ENCODE measurements at places on chromosomes 7 and 10.

DNA sequence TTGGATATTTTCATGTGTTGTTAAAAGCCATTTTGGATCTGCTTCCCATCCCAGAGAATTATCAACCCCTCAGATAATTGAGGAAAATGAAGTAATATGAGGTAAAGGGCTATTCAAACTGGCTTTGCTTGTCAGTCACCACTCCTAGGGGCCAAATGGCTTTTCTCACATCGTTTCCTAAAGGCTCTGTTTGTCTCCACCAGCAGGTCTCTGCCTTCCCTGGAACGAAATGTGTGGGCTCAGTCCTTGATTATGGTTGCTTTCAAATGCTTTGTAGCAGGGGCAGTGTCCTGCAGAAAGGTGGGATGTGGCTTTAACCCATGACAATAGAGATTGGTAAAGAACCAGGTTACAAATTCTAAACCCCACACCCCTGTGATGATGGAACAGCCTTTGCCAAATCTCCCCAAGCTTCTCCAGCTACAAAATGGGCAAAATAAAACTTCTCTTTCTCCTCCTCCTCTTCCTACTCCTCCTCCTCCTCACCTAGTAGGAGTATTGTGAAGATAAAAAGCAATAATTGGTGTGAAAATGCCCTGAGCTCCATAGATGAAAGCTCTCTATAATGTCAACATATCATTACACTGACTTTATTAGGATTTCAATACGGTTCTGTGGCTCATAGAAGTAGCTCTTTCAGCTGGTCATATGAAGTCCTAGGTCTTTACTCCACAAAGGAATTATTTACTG lies 127.6 kb downstream of the CHN2 start:
- no peak for DNase-seq

DNA sequence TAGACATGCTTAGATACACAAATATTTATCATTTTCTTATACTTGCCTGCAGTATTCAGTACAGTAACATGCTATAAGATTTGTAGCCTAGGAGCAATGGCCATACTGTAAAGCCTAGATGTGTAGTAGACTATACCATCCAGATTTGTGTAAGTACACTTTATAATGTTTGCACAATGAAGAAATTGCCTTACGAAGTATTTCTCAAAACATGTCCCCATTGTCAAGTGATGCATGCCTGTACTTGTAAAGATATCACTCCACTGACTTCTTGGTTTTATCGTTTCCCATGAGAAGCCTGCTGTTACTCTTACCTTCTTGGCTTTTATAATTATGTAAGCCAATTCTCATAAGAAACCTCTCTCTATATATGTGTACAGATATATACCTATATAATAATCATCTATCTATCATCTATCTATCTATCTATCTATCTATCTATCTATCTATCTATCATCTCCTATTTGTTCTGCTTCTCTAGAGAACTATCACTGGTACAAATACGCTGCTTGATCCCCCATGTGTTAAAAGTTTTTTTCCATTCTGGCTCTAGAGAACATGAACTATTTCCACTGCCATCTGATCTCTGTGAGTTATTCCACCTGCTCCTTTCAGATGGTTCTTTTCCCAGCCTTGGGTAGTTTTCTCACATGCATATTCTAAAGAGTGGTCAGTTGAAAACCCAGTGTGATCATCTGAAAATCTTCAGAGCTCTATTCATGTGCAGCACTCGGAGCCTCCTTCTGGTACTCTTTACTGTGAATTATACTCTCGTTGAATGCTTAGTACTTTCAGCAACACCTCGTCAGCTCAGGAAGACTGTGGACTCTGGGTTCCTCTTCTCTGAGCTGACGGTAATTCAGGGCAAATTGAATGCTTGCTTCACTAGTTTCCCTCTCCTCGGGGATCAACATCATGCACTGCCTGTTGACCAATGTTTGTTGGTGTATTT lies 14.5 kb upstream of the VCL start:
- DNase-seq: no peak

DNA sequence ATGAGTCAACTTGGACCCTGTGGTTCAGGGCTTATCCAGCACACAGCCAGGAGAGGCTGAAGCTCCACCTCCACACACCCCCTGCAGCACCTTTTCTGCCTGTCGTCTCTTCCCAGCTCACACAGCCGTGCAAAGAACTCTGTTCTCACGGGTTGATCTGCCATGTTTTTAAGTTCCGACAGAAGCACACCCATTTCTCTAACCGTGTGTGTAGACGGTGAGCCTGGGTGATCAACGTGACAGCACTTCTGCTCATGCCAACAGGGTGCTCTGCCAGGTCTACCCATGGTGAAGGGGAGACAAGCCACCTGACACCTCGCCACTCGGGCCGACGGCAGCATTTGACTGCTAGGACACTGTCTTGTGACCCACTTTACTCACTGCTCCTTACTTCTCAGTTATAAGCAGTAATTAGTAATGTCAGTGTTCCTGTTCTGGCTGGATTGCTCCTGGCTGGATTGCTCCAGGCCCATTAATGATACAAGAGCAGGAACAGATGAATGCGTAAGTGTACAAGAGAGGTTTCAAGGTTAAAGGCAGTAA lies 90.5 kb downstream of the RNF216 start:
- no peak for DNase-seq

DNA sequence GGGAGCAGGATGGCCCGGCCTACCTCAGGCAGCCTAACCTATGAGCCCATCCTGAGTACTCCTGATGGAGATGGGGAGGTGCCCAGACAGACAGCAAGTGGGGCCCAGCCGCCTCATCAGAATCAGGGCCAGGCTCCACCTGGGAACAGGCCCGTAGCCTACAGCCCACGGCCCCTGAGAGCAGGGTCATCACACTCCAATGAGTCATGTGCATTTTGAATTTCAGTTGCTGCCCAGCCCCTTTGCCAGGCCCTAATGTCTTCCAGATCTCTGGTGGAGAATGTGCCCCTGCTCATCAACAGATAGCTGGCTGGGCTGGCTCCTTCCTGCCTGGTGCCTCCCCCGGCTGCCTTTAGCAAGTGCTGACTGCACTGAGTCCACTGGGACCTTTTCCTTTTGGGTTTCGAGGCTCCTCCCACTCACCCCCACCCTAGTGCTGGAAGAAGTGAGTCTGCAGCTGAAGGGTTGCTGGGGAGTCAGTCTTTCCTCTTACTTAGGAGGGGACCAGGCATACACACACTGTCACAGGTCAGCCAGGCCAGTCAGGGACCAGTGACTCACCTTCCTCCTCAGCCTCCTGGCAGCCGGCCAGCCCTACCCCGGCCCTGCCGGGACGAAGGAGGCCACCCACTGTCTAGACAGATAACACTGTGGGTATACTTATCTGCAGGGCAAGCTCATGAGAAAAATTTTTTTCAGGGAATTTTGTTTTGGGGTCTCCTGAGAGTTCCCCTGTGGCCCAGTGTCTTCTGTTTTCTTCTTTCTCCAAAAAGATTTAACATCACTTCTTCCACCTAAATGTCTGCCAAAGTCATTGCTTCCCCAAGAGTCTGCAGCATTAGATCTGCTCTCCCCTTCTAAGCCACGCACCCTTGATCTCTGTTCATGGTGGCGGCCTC lies 9.1 kb upstream of the ASIC3 start:
- no peak for DNase-seq

DNA sequence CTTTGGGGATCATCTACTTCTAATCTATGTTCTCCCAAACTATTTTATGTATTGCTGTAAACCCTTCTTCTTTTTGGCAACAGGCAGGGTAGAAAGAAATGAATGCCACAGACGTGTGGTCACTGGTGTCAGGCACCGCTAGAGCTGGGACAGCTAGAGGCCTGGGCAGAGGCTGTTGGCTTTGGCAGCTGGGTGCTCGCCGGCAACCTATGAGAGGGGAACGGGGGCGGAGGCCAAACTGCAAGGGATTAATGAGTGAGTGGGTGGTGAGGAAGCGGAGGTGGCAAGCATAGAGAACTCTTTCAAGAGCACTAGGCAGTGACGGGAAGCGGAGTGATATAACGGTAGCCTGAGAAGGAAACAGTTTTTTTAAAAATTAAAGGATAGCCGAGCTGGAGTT lies 78.5 kb downstream of the CREB5 start:
- DNase-seq: no peak

GRCh38 chr7:116999311-116999710 lies 46.0 kb downstream of the ST7 start:
- no peak for DNase-seq

- no peak for DNase-seq
Observed at GRCh38 chr10:59830601-59831259, 75.6 kb downstream of the CCDC6 start.

GRCh38 chr10:107553470-107553869 lies 389.0 kb upstream of the SORCS1 start:
- DNase-seq: no peak

DNA sequence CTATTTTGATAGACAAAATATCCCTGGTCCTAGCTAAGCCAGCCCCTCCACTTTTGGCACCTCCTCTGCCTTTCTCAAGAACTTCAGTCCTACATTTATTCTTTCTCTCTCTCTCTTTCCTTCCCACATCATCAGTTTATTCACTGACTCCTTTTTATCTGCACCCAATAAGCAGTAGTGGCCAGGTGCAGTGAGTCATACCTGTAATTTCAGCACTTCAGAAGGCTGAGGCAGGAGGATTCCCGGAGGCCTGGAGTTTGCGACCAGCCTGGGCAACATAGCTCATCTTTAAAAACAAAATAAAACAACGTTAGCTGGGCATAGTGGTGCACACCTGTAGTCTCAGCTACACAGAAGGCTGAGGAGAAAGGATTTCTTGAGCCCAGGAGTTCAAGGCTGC lies 19.4 kb upstream of the NRP1 start:
- no peak for DNase-seq
